ENCODE measurements at places on chromosomes 7 and 10.
A peak's percentile ranks its signal among the peaks of the same experiment; 100 is the strongest.

- no peak for DNase-seq
Observed at GRCh38 chr10:121911421-121911697, 16.5 kb downstream of the ATE1 start.

DNA sequence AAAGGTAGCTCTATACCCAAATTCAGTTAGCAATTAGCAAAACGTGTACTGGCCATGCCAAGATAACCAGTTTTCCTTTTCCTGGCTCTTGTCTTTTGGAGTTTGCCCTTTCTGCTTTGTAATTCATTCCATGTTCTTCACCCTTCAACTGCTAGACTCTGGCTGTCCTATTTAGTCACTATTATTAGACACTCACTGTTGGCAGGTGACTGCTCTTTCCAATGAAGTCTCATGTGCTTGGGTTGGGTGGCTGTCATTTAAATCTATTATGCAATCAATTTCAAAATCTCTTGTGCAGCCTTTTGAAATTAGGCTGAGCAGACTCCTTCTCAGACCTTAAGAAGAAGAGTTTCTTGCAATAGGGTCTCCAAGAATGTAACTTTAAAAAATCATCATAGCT lies 266.5 kb downstream of the GPR158 start:
- no peak for DNase-seq

- no peak for DNase-seq
Observed at GRCh38 chr10:108445746-108446145, 1281.2 kb upstream of the SORCS1 start.

DNA sequence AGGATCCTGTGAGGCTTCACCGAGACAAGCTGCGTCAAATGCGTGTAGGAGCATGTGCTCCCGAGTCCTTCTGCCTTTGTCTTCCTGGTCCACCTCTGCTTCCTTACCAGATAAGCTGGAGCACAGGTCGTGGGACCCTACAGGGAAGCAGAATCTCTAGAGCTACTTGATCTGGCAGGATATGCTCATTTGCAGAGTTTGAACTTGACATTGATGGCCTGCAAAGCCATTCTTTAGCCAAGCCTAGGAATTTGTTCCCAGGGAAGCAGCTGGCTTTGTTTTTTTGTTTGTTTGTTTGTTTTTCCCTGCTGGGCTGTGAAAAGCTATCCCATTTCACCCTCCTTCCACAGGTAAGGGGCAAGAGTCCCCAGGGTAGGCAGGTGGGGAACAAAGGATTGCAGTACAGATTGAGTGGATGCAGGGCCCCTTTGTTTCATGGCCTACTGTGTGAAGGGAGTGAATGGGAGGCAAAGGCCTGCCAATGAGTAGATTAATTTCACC lies 200.0 kb upstream of the BMPER start:
- DNase-seq: peak; percentile 95

GRCh38 chr10:64486149-64486548 lies 964.9 kb downstream of the REEP3 start:
- no peak for DNase-seq

DNA sequence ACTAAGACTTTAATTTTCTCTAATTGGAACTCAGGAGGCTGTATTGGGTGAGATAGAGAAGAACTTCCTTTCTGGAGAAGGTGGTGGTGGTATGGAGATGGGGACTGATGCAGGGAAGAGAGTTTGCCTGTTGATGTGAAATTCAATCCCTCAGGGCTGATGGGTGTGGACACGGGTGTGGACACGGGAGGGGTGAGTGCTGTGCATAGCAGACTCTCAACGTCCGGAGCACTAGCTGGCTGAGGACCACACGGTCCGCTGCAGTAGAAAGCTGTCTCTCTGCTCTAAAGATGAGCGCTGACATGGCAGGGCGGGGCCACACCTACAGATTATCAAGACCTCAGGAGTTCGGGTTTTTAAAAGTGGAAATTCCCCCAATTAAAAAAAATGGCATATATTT lies 148.5 kb upstream of the PITRM1 start:
- DNase-seq: no peak

Measured in GM23338 (cell line).